CD4-positive, alpha-beta memory T cell (primary cell): ENCODE measurements at places on chromosomes 2 and 18.

DNA sequence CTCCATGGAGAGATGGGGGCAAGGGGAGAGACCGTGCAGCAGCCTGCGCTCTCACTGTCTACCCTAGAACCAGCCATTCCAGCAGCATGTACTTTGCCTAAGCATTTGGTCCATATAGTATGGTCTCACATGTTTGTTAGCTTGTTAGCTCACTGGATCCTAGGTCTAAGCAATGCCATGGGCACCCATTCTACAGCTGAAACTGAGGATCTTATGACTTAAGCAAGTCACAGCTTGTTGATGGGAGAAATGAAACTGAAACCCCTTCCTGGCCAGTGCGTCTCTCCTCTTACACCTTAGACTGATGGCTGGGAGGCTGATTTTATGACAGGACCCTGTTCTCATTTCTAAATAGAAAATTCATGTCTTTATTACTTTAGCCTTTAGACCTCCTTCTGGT lies 90.1 kb downstream of the EPAS1 start:
- no peak for DNase-seq

DNA sequence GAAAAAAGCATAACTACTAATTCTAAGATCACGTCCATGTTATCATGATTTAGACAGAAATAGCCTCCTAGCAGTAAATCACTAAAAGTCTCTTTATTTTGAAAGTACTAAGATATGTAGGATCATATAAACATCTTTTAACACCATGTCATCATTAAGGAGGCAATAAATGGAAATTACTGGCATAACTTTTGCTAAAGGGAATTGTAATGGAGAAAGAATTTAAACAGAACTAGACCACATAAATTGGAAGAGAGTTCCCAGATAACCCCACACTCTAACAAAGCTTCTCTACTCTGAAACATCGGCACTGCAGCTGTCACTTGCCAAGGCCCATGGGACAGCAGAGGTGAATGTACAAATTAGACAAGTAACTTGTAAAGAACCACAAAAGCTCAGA lies 29.5 kb downstream of the STK39 start:
- no peak for DNase-seq

GRCh38 chr2:239912938-239913635 lies 112.1 kb downstream of the NDUFA10 start:
- DNase-seq: no peak

GRCh38 chr18:73679941-73680712 lies 467.5 kb downstream of the FBXO15 start:
- DNase-seq: no peak

DNA sequence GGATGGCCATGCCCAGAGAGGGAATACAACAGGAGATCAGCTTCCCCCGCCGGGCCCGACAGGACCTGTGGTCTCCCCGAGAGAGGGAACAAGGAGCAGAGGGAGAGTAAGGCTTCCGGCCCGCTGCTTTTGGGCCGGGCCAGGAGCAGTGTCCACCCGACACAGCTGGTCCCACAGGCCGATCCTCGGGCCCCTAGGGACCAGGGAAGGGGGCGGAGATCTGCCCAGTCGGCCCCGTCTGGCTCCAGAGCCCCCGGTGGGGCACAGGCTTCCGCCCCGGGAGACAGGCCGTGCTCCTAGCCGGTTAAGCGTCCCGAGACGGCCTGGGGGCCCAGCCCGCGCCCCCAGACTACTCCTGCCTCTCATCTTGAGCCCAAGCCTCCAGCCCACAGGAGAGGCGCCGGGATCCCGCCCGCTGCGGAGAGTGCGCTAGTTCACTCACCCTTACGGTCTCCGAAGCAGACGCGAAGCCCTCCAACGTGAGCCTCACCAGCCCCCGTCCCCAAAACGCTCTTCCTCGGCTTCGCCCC lies at the start of gene MCFD2:
MCFD2 (minus strand) TSS at position 526 of the 530 bp plus-strand sequence. CDS start 6,635 bp downstream, outside the sequence.
- no peak for DNase-seq

GRCh38 chr2:65044097-65044735 lies 12.0 kb upstream of the CEP68 start:
- no peak for DNase-seq

DNA sequence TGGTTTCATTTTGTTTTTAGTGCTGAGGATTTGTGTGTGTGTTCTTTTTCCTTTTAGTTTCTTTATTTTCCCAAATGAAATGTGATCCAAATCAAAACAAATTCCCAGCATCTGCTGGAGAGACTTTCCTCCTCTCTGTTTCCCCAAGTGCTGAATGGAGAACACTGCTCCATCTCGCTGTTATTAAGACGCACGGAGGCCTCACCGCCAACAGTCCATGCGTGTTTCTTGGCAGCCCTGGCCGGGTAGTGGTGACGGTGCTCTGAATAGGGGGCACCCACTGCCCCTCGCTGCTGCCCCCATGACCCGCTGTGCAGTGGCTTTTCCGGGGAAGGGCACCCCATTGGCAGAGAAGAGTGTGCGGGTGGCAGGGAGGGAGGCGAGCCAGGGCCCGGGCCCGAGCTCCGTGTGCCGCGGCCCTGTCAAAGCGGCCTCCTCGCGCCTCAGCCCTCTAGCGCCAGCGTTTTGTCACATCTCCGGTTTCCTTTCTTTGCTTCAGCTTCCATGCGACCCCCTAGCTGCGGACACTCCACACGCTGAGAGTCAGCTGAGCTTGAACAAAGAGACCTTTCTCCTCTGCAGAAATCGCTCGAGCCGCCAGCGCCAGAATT lies 473.7 kb upstream of the SALL3 start:
- no peak for DNase-seq
